ENCODE measurements at places on chromosomes 11 and 22. TPM values are rescaled to one million over a fixed set of nuclear protein-coding genes. Genes with fewer than 3 reads are reported as not detected.

PGR gene
- total RNA-seq: 0.23 TPM

ENTHD1 gene
- not detected for total RNA-seq

CST6 gene
- not detected for total RNA-seq

OR8D1 gene
- total RNA-seq: not detected

OR4S1 gene
- not detected for total RNA-seq

HORMAD2 gene
- 1.5 TPM for total RNA-seq

TSPAN32 gene
- 0.35 TPM for total RNA-seq

CCDC81 gene
- 0.38 TPM for total RNA-seq

EFCAB6 gene
- total RNA-seq: 0.45 TPM

MRGPRX3 gene
- not detected for total RNA-seq

PHOX2A gene
- total RNA-seq: not detected

IGLL1 gene
- total RNA-seq: not detected

All from left lobe of liver (tissue), 2 donors.